ENCODE measurements at places on chromosomes 6 and 20.

- DNase-seq, result no peak
These were observed 294.7 kb downstream of the KHDC1L start for GRCh38 chr6:72930556-72931132.

- DNase-seq, result no peak
These were observed 94.7 kb downstream of the CLIC5 start for GRCh38 chr6:45920819-45921511.

- no peak for DNase-seq
These were observed 204.6 kb downstream of the CD83 start for GRCh38 chr6:14321992-14322772.

- peak; percentile 64 for DNase-seq
These were observed 93.6 kb downstream of the NCR2 start for GRCh38 chr6:41428996-41429421.

- DNase-seq, result peak; percentile 84
These were observed 228.0 kb downstream of the CD109 start for GRCh38 chr6:73923905-73924485.

DNA sequence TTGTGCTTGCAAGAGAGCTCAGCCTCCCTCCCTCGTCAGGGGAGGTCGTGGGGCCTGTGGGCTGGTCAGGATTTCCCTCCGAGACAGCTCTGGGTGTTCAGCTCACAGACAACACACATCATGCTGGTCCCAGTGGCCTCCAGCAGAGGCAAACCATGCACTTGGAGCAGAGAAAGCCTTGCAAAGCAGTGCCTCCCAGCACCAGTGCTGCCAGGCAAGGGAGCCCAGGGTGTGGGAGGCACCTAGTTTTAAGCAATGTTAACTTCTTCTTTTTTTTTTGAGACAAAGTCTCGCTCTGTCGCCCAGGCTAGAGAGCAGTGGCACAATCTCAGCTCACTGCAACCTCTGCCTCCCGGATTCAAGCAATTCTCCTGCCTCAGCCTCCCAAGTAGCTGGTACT is 34.0 kb upstream of the INSM1 start:
- DNase-seq, result no peak

DNA sequence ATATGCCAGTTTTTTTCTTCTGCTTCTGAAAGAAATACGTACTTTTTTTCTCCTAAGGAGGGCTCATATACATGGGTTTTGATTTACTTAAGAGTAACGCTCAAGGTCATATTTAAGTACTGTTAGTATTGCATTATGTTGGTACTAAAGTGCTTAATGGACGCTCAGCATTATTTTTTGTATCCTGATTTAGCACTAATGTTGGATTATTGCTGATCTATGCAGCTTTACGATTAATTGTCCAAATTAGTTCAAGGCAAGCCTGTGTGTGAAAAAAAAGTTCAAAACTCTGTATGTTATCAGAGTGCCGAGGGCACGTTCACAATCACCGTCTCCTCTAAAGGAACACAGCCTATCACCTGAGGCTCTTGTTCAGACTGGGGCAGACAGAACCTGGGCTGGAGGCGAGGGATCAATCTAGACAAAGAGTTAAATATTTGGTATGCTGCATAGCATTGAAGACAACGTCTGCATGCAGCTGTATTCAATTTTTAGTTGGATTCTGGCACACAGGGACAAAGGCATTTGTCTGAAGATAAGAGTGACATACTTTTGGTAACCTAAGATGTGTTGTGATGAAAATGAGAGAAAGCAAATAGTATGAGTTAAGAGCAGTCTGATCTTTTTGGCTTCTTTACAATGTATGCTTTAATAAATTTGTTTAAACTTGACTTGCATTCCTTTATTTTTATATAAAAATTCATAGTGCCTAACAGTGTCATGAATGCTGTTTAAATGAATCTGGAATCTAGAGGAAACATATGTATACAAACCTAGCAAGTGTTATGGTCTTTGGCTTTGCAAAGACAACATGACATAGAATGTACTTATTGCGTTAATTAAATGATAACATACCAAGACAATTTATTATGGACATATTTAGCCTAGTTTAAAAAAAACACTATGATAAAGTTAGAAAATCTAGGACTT is 341.2 kb downstream of the SAMD5 start:
- DNase-seq, result no peak

DNA sequence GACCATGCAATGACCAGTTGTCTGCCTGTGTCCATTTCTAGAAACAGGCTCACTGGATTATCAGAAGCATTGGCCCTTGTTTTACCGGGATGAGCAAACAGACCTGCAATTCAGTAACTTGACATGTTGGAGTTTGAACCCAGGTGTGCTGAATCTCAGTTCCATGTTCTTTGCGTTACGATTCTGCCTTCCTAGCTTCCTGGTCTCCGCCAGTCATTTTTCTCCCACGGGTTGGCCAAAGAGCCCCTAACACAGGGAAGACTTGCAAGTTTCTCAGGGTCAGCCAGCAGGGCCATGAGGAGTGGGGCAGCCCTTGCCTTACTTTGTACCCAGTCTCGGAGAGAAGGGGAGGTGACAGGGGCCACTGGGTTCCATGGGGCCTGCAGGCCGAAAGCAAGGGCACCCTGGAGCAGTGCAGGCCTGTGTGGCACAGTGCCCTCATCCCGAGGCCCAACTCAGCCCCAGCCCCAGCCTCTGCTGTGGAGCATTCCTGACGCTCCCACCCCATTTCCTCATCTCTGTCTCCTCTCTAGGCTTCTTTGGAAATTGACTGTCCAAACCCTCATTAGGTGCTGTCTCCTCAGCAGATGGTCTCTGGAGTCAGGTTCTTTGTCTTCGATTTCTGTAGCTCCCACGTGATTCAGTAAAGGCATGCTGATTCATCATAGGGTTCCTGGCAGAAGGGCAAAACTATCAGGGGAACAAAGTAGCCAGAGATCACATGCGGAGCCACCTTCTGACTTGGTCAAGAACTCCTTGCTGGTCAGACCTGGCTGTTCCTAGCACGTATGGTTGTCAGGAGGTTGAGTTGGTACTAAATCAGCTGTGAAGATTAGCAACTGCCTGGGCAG is 23.6 kb downstream of the CDS2 start:
- no peak for DNase-seq

DNA sequence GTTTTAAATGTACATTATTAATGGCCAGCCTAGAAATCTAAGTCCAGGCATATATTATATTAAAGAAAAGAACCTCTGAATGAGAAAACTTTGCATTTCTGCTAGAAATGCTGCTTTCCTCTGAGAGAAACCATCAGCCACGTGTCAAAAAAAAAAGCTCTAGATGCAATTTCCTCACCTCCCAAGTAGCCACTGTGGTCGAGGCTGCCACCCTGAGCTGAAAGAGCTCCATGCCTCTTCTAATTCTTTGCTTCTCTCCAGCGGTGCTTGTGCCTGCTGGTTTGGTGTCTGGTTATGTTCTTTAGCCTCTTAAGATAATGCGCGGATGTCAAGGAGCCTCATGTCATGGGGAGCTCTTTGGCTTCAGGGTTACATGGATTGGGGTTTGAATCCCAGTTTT is 316.0 kb downstream of the TFAP2C start:
- no peak for DNase-seq
